NCI-H2029 treated with DMSO at 0.1 percent for 48 hours (cell line): ENCODE measurements at places on chromosomes 5 and 9.

DNA sequence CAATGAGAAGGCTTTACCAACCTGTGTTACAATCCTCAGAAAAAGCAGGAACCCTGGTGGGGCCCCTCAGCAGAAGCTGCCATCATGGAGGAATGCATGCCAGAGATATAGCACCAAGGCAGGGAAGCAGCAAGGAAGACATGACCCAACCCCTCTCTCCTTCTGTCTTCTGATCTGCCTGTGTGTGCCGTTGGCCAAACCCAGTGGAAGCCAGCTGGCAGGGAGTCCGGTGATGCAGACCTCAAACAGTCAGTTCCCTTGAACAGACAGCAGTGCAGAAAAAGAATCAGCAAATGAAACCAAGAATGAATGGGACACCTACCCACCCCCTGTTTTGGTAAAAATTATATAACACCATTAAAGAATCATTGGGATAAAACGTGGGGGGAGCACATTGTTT, 234.2 kb downstream of the ZNF608 start:
- no peak for DNase-seq

- no peak for DNase-seq
These were observed 59.5 kb upstream of the TMEM215 start for GRCh38 chr9:32723789-32724325.

- peak; percentile 59 for DNase-seq
These were observed 25.4 kb downstream of the OGN start for GRCh38 chr9:92378865-92379560.

GRCh38 chr5:73983644-73984043, 357.6 kb downstream of the ARHGEF28 start:
- DNase-seq, result no peak

DNA sequence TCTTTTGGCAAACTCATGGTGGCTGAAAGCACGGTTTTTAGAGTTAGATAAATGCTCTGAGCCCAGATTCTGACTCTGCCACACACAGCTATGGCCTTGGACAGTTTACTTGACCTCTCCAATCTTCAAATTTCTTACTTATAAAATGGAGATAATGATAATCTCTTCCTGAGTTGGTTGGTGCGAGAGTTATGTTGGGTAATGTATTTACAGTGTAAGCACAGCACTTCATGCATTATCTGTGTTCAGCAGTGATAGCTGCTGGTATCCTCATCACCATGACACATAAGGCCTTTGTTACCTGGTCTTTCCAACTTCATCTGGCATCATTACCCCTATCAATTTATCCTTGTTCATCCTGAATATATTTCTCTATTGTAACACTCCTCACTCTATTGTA, 178.8 kb upstream of the ELL2 start:
- no peak for DNase-seq

GRCh38 chr9:130497139-130497538, 52.4 kb downstream of the ASS1 start:
- no peak for DNase-seq

GRCh38 chr9:123323196-123324013, 32.6 kb upstream of the CRB2 start:
- DNase-seq, result no peak

- no peak for DNase-seq
These were observed 68.1 kb downstream of the F2RL2 start for GRCh38 chr5:76555114-76555513.

DNA sequence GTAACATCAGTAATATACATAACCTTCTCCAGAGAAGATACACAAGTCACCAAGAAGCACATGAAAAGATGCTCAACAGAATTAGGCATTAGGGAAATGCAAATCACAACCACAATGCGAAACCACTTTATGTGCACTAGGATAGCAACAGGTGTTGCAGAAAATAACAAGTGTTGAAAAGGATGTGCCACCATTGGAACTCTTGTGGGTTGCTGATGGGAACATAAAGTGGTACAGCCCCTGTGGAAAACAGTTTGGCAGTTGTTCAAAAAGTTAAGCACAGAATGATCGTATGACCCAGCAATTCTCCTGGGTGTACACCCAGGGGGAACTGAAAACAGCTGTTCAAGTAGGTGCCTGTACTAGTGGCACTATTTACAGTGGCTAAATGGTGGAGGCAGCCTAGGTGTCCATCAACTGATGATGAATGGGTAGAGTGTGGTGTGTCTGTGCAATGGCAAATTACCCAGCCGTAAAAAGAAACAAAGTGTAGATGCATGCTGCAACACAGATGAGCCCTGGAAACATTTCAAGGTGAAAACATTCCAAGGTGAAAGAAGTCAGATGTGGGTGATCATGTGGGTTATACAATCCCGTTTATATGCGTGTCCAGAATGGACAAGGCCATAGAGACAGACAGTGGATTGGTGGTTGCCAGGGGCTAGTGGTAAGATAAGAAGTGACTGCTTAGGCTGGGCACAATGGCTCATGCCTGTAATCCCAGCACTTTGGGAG, 27.2 kb downstream of the CCDC69 start:
- DNase-seq, result no peak

GRCh38 chr9:89591274-89592212, 13.3 kb upstream of the GADD45G start:
- DNase-seq, result no peak

DNA sequence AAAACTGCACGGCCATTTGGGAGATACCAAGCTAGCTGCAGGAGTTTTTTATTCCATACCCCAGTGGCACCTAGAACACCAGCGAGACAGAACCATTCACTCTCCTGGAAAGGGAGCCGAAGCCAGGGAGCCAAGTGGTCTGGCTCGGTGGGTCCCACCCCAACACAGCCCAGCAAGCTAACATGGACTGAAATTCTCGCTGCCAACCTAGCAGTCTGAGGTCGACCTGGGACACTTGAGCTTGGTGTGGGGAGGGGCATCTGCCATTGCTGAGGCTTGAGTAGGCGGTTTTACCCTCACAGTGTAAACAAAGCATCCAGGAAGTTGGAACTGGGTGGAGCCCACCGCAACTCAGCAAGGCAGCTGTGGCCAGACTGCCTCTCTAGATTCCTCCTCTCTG, 108.9 kb upstream of the CHD1 start:
- DNase-seq, result no peak

DNA sequence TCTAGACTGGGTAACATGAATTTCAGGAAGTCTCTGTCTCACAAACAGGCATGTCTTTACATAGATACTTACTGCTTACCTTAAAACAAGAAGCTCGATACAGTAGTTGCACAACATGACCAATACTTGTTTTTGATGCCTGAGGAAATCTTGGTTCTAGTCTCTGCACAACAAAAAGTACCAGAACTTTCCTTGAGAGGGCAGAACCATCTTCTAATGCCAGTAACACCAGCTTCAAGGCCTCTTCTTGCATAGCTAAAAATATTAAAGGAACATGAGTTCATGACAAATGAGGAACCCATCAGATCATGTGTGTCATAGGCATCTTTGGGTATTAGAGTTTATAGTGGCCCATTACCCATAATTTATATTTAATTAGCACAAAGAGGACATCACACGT, 22.0 kb downstream of the RC3H2 start:
- no peak for DNase-seq

DNA sequence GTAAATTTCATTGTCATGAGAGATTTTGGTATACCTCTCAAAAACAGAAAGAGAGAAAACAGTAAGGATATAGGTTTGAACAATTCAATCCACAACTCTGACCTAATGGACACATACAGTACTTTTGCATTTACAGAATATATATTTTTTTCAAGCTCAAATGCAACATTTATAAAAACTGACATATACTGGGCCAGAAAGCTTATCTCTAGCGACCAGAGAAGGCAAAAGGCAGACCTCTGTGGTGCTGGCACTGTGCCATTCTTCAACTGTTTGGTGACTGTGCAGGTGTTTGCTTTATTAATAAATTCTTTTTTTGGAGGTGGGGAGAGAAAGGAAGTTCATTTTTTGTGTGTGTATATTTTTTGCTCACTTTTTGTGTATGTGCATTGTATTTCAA, 6.0 kb upstream of the PLAC8L1 start:
- peak; percentile 12 for DNase-seq

DNA sequence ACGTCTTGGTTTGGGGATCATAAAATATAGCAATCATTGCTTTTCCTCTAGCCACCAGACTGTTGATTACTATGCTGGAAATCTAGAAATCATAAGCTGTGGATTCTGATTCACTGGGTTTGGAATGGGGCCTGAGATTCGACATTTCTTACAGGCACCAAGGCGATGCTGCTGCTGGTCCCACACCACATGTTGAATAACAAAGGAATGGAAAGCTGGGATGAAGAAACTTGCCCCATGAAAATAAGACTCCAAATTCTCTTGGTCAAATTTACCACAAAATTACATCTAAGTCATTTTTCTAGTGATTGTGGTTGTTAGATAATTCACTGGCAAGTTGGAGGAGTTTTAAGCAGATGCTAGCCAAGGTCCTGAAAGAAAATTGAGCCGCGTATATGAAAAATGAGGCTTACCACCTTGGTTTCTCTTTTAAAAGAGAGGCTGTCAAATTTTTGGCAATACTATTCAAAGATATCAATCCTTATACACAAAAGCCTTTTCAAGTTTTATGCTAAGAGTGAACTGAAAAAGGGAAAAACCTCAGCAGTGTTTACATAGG, 23.0 kb upstream of the MEIKIN start:
- no peak for DNase-seq

GRCh38 chr9:82498541-82499317, 510.2 kb downstream of the SPATA31D1 start:
- DNase-seq, result no peak

- peak; percentile 59 for DNase-seq
These were observed at the start of gene RGS3 for GRCh38 chr9:113463418-113464285. Gene RGS3, plus strand, starts transcription at chr9:113463727. Its CDS starts 76 bp downstream, at chr9:113463803.

DNA sequence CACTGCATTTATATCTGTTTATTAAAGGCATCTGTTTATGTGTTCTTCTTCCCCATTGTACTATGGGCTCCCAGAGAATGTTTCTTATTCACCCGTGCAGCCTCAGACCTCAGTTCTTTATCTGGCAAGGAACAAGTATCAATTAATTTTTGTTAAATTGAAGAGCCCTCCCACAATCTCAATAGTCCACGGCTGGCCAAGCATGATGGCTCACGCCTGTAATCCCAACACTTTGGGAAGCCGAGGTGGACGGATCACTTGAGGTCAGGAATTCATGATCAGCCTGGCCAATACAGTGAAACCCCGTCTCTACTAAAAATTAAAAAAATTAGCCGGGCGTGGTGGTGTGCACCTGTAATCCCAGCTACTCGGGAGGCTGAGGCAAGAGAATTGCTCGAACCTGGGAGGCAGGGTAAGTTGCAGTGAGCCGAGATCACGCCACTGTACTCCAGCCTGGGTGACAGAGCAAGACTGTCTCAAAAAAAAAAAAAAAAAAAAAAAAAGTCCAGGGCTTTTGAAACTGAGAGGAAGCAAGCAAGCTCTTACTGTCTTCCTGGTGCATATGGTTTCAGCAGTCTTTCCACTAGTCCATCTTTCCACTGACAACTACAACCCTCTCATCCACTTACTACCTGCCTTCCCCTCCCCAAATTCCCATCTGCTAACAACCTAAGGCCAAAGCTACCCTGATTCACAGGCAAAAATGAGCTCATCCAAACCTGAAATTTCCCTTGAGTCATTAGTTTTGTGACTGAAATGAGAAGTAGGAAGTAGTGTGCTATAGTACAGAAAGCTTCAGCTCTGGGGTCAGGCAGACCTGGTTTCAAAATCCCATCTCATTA, 2.3 kb upstream of the HK3 start:
- DNase-seq, result no peak

DNA sequence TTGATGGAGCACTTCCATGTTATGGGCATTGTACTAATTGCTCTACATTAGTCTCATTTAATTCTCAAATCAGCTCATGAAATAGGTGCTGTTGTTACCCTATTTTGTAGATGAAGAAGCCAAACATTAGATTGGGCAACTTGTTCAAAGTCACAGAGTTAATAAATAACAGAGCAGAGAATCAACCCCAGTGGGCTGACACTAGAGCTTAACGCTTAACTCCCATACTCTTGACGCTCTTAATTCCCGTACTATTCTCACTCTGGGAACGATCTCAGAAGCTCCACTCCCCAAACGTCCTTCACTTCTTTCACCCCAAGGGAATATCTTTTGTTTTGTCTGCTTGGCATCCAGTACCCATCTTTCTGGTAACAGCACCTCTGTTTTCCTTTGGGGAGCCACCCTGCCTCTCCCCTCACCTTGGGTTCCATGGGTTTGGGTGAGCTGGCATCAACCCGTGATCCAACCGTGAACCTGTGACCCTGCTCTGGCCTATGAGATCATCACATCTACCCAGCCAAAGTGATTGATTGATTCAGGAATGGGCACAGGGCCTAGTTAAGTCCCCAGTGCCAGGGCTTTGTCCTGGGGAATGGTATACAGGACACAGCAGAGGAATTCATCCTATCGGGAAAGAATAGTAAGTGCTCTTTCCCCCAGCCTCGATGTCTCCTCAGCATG, 169.2 kb downstream of the NR3C1 start:
- DNase-seq, result no peak

DNA sequence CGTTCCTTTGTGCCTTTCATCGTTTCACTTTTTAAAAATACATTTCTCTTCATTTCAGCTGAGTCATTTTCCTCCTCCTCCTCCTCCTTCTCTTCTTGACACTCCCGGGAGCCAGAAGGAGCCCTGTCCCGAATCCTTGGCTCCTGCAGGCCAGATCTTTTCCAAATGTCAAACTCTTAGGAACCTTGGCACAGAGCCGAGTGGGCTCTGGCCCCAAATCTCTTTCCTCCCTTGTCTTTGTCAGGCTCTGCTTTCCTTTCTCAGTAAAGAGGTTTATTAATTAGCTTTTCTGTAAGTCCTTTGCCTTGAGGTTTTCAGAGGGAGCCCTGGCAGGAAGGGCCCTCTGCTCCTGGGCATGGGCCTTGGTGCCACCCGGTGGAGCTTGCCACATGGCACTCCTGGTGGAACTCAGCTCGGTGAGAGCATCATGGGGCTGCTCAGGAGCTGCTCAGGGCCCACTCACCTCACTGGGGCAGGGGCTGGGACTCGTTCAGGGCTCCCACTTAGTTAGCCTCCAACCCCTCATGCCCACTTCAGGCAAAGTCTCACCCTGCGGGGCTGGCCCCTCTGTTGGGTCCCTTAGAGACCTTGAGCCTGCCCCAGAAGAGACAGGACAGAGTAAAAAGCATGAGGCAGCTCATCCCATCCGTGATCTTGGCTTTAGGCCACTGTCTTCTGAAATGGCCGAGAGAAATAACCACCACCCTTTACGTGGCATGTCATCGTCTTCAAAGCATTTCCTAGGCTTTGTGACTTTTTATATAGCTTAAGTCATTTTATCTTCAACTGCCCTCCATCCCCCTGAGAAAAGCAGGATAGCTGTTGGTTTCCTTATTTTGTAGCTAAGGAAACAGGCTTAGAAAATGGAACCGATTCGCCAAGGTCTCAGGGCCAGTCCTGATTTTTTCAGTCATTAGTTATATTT, 17.1 kb downstream of the STC2 start:
- no peak for DNase-seq
